ENCODE measurements at places on chromosomes 3 and 15.
A peak's percentile ranks its signal among the peaks of the same experiment; 100 is the strongest.

DNA sequence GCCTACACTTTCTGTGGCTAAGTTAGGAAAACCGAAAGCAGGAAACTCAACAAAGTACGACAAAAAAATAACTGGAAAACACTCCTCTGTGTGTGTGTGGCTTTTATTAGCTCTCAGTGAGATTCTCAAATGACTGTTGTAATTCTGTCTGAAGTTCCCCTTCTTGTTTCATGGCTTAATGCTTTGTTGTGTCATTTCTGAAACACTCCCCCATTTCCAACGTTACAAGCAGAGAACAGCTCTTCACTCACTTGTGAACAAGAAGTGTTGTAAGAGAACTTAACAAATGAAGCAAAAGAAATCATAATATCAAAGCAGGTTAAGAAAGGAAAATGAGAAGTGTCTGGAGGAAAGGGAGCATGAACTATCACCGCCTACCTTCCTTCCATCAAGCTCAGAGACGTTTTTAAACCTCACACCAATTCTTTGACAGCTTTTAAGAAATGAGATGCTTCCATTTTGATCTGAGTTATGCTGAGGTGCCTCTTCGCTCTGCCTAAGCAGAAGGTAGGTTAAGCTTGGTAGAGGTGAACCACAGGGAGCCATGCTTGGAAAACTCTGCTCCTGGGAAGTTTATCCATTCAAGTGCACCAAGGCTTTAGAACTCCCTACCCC, 12.4 kb upstream of the SEC62 start:
- DNase-seq, result no peak

DNA sequence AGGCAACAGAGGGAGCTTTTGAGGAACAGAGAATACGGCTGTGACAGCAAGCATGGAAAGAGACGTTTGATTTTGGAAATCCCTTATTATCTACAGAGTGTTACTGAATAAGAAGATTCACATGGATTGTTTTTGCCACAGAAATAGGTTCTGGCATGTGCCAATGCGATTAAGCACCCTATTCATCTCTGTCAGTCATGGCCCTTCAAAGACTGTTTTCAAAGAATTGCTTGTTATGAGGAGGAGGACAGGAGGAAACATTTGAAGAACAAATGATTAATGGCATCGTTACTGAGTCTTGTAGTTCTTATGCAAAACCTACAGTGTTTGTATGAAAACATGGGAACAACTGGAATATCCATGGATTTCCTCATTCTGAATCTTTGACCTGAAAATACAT, 86.2 kb downstream of the EPHA6 start:
- no peak for DNase-seq

DNA sequence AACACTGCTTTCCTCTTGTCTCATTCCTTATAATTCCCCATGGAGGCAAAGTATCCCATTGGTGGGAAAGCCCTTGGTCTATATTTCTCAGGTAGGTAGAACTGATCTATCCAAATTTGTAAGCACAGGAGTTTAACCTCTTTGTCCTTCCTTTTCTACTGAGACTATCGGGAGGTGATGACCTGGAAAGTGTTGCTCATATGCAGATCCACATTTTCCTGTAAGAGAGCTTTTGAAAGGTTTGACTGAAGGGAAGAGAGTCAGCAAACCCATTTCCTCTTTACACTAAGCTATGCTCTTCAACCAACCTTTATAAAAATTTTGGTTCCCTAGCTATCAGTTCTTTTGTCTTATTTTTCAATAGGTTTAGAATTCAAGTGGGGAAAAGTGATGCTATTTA, 200.7 kb downstream of the TIGIT start:
- no peak for DNase-seq

DNA sequence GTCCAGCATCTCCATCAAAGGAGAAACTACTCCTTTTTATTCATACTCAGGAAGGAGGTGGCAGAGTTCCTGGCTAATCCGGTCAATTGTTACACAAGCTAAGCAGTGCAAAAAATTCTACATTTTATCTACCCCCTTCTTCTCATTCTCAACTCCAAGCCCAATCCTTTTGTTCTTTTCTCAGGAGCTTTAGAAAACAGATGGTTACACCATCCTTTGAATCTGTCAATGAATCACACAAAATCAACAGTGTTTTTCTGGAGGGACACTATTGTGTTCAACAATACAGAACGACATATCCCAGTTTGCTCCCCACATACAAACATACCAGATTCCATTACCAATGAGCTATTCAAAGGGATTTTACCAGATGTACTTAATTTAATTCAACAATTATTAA, 362.1 kb downstream of the MAGI1 start:
- DNase-seq, result no peak

DNA sequence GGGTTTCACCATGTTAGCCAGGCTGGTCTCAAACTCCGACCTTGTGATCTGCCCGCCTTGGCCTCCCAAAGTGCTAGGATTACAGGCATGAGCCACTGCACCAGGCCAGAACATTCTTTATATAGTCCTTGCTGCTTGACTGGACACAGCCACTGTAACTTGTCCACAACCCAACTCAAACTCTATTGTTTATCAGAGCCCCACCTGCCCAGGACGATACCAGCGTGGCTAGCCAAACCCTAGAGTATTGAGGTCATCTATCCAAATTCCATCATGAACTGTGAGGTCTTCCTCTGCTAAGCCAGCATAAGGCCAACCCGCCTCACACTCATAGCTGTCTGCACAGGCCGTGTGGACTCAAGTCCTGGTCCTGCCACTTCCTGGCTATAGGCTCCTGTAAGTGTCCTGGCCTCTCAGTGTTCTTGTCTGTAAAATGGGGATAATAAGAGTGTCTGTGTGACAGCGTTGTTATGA, 63.9 kb downstream of the DAPK2 start:
- no peak for DNase-seq

GRCh38 chr3:47342151-47342550, 38.7 kb upstream of the PTPN23 start:
- DNase-seq, result no peak

DNA sequence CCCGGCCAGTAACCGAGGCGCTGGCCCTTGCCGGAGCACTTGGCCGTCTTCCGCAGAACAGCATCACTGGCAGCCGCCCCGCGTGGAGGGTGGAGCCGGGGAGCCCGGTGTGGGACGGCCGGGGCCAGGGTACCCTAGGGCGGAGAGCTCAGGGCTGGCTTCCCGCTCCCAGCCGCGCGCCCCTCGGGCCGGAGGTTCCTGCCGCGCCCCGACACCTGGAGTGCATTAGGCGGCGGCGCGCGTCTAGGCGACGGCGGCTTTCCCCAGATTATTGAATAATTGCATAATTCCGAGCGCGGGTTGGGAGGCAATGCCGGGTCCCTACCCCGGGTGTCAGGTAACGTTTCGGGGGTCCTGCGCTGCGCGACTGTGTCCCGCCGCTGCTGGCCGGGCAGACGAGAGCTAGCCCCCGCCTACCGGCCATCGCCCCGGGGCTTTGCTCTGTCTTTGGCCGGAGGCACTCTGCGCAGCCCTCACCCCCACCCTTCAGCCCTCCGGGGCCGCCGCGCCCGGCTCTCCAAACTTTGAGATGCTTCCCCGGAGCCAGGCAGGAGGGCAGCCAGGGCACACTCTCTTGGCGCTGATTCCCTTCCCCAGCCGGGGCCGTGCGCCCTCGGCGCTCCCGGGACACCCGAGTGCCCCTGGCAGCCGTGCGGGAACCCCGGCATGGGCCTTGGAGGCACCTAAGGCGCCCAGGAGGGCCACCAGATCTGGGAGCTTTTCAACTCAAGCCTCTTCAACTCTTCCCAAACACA, 749 bp downstream of the ITGA11 start:
- no peak for DNase-seq

GRCh38 chr3:33491721-33492120, 51.5 kb upstream of the UBP1 start:
- no peak for DNase-seq

DNA sequence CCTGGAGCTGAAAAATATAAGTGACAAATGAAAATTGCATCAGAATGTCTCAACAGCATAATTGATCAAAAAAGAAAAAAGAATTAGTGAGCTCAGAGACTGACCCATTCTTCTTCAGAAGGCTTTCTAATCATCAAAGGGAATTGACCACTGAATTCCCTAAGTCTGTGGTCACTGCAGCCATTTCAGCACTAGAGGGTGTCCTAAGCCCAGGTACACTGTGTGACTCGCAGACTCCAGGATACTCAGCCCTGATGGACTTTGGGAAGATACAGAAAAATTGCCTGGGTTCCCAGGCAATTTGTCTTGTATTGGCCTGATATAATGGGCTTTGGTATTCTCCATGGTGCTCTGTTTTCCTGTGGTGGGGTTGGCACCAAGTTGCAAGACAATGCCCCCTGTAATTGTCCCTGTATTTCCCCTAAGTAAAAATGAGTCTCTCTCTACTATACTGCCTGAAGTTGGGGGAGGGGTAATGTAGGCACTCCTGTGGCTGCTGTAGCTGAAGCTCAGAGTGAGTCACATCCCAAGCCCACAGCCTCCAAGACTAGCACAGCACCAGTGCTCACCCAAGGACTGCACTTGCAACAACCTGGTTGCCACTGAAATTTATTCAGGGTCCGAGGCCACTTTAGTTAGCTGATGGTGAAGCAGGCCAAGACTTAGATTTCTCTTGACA, 256.0 kb upstream of the STAC start:
- no peak for DNase-seq

GRCh38 chr3:47425959-47426358, 45.1 kb downstream of the PTPN23 start:
- DNase-seq, result no peak

DNA sequence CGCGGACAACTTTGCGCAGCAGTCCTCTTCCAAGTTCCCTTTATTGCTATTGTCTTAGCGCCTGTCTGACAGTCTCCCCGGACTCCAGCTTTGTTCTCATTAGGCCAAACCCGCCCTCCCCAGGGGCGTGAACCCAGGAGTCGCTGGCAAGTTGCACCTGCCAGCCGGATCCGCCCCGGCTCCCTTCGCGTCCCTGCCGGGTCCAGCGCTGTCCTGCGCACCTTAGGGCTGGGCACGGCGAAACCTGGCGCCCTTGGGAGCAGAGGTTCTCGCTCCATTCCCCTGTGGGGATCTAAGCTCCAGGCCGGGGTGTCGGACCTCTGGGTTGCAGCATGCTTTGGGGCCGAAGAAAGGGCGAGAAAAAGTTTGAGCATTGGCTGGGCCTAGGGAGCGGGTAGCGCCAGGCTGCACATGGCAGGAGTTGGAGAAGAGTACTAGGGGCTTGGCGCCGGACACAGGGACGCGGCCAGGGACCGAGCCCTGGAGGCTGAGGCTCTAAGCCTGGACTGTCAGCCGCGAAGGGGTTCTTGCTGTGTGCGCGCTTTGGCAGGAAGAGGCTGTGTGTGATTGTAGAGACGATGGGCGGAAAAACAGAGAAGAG, 335.1 kb upstream of the THRB start:
- no peak for DNase-seq

DNA sequence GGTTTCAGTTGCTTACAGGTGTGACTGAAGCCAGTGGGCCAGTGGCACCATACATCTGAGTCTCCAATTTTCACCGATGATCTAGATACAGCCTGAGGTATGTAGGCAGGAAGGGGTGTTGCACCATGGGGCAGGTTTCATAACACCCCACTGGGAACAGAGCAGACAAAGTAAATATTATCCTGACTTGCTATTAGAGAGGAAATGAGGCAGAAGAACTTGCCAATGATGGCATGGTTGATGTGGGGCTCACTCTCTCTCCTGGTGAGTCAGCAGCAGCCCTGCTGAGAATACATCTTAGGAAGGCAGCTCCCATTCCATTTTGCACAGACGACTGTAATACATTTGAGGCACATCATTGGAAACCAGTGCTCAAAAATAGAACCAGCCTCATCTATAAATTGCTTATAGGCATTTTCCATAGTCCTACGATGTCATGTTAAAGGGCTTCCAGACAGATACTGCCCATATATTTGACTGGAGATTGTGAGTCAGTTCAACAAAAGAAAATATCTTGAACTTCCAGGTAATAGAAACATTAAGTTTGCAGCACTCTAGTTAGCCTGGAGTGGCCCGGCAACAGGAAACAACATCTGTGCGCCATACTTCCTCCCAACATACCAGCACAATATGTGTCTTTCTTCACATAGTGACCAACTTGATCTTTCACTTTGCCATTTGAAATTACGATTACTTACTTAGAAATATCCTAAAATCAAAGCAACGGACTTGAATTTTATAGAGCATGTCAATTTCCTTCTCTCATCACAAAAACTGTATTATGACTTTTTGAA, 175.5 kb downstream of the NECTIN3 start:
- DNase-seq, result no peak

DNA sequence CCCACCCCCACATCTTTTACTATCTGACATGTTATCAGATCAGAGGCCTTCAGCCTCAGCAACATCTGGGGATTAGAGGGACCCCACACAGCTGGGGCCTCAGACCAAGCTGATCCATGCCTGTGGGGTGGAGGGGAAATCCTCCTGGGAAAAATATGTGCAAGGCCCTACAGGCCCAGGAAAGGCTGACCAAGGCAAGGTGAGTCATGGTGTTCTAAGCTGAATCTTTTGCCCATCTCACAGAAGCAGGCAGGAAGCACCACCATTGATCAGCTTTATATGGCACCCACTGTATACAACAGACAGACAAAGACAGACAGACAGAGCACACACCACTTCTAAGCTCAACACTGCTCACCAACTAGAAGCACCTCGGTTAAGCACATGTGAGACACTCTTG, 12.4 kb upstream of the PARP6 start:
- DNase-seq, result no peak

DNA sequence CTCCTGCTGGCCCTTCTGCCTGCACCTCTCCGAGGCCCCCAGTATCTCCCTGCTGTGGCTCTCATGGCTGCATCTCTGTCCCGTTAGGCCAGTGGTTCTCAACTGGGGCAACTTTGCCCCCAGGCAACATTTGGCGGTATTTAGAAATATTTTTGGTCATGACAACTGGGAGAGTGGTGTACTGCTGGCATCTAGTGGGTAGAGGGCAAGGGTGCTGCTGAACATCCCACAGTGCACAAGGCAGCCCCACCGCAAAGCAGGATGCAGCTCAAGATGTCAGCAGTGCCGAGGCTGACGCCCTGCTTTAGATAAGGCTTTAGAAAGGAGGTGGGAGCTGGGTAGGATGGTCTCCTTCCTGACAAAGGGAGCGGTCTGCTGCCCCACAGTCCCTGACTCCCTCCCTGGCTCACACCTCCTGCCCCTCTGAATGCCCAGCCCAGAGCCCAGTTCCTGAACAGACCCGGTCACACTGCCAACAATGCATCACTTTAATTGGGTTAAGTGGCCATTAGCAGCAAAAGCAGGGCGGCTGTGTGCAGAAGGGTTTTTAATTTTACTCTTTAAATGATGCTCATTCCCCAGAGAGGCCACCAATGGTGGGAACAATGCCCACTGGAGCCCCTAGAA, 68.8 kb upstream of the TMEM115 start:
- DNase-seq, result peak; percentile 13

DNA sequence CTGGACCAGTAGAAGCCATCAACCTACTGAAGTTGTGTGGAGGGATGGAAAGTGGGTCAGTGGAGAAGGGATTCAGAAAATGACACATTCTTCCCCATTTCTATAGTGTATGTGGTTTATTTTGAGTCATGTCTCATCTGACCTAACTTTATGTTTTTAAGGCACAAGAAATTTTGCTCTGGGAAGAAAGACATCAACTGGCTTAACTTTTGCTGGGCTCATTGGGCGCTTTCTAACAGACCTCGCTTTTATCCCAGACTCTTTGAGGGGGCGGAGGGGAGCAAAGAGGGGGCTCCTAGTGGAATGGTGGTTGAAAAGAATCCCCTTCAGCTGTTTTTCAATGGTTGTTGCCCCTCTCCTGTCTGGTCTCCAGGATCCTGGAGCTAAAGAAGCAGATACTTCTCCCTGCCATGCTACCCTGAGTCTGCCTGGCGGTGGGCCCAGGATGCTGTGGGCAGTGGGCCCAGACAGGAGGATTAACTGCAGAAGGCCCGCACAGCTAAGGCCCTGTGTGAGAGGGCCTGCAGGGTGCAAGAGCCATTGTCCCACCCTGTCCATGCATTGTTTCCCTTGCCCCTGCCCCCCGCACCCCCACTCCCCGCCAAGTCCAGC, 14.5 kb downstream of the CSRNP1 start:
- no peak for DNase-seq
